Endothelial cell (in vitro differentiated cells): ENCODE measurements at places on chromosomes 1 and 21.

DNA sequence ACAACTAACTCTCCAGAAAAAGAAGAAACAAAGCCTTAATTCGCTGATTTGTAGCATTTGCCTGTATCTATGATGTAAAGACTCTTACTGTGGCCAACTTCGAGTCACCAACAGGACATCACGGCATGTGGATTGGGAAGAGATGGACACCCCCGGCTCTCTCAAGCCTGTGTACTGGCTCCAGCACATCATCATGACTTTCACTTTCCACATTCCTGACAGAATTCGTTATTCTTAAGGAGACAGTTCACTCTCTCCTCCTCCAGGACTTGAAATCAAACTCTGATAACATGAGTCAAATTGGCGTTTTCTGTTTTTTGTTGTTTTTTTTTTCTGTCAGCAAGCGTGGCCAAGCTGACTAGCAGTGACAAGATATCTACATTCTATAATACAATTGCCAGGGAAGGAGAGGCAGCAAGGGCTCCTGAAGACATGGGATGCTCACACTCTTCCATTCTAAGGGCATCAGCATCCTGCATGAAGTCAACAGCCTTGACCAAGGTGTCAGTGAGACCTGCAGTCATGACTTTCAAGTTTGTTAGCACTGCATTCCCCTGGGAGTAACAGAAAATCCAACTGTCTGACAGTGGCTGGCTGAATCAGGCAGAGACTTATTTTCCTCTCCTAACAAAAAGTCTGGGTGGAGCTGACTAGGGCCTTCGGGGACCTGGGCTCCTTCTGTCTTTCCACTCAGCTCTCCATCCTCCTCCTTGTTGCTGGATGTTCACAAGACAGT is 13.3 kb upstream of the TRAF3IP3 start:
- DNase-seq, result no peak

GRCh38 chr1:37606481-37607263 is 10.9 kb upstream of the GNL2 start:
- DNase-seq, result no peak

GRCh38 chr1:41661428-41662060 is 177.1 kb upstream of the EDN2 start:
- no peak for DNase-seq

GRCh38 chr1:174479281-174479680 is 31.5 kb downstream of the GPR52 start:
- no peak for DNase-seq

GRCh38 chr1:218397752-218398339 is 52.7 kb downstream of the TGFB2 start:
- no peak for DNase-seq

- no peak for DNase-seq
Observed at GRCh38 chr1:38025233-38025632, 12.7 kb downstream of the UTP11 start.

GRCh38 chr1:209132736-209133467 is 450.6 kb upstream of the CAMK1G start:
- no peak for DNase-seq

GRCh38 chr1:119008483-119009311 is 20.6 kb upstream of the TBX15 start:
- peak; percentile 70 for DNase-seq

DNA sequence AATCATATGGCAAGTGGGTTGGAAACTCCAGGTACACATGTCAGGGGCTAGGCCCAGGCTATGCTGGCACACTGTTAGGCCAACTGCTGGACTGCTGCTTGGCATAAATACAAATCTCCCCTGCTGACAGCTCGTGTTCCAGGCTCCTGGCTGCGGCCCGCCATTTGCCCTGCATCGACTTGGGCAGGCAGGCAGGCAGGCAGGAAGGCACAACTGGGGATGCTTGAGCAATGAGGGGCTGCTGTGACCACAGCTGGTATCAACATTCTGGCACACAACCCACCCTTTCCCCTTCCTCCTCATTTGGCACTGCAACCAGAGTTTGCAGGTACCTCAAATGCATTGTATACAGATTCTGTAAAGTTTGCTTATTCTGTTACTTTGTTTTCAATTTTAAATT is 53.2 kb downstream of the SAMSN1 start:
- no peak for DNase-seq

GRCh38 chr1:5884110-5884509 is 108.1 kb downstream of the NPHP4 start:
- no peak for DNase-seq

DNA sequence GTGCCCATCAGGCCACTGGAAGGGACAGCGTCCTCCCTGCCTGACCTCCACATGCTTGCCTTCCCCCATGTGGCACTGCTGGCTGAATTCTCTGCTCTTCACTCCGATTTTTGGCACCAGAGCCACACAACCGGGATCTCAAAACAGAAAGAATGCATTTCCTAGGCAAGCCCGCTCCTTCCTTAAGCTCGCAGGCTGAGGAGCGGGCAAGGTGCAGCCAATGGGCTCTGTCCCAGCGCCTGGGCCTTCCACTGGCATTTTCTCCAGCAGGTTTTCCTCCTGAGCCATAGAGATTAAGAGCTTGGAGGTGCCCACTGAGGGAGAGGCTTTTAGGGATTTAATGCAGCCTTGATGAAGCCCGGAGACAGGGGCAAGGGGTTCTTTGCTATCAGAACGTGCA is 158.0 kb downstream of the IGSF21 start:
- no peak for DNase-seq

DNA sequence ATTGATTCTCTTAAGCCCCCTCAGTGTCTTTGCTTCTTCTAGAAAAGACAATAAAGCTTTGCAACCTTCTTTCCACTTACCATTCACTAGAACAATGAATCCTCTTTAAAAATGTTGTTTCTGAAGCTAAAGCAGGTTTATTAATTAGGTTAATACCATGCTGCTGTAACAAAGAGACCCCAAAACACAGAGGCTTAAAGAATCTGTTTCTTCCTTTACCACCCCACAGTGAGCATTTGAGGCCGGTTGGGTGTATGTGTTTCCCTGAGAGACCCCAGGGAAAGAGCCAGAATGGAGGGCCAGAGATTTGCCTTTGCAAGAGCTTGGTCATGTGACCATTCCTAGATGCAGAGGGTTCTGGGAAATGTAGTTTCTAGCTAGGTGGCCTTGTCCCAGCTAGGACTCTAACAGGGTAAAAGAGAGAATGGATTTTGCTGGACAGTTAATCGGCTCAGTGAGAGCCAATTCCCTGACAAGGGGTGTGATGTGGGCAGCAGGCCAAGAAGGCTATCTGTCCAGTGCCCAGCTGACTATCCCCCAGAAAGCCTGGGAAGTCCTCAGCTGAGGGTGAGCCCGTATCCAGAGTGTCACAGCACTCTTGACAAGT is 191.8 kb upstream of the TMEM51 start:
- DNase-seq, result no peak

GRCh38 chr1:152001631-152002584 is 8.2 kb upstream of the S100A10 start:
- peak; percentile 89 for DNase-seq

DNA sequence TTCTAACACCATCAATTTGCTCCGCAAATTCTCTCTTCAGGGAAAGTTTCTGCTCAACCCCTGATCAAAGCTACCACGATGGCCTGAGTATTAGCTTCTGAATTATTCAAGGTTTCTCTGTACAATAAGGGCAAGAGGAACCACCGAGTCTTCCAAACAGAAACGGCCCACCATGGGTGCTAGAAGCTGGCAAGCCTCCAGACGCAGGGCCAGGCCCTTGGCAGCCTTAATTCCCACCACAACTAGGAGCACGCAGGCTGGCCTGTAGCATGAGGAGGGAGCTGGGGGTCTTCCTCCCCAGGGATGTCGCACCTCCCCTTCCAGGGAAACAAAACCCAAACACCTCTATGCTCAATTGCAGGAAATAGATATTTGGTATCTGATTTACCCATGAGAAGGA is 11.1 kb downstream of the RSPH1 start:
- no peak for DNase-seq

GRCh38 chr1:109757936-109758786 is 5.6 kb downstream of the EPS8L3 start:
- no peak for DNase-seq

DNA sequence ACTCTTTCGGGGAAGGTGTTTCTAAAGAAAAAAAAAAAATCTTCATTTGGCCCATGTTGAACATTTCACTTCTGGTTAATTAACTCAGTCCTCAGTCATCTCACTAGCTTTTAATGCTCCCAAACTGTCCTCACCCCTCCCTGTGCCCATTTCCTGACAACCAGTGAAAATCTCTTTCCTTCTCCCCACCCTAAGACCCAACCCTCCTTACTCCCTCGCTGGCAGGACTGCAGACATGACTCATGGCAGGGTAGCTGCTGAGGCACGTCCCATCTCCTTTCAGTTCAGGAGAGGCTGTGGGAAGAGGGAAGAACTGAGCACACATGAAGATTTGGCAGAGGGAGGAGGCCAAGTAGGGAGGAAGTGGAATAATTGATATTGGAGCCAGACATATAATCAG is 12.6 kb downstream of the PKP1 start:
- DNase-seq, result no peak

DNA sequence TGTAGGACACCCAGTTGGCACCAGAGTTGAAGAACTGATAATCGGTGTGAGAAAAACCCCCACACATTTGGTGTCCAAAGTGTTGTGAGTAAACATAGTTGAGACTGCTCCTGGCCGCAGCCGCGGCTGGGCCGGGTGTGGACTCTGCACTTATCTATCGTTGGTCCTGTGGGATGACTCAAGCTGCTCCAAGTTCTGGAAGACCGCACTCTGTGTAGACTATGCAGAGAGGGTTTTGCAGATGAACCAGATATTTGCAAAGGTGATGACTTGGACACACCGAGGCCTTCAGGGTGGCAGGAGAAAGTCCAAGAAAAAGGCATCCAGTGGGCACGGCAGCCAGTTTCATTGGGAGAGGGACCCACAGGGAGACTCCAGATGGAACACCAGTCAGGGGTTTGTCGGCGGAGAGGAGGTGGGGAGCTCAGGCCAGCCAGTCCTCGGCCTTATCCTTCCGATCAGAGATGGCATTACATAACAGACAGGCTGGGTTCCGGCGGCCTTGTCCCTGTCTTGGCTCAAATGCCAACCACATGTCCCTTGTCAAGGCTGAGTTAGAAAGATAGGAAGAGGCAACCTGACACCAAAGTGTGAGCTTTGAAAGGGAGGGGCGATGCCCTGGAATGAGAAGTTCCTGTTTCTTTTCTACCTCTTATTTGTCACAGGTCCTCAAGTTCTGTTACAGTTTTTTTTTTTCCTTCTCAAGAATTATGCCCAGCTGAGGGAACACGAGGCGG is 21.1 kb downstream of the C2CD2 start:
- no peak for DNase-seq

DNA sequence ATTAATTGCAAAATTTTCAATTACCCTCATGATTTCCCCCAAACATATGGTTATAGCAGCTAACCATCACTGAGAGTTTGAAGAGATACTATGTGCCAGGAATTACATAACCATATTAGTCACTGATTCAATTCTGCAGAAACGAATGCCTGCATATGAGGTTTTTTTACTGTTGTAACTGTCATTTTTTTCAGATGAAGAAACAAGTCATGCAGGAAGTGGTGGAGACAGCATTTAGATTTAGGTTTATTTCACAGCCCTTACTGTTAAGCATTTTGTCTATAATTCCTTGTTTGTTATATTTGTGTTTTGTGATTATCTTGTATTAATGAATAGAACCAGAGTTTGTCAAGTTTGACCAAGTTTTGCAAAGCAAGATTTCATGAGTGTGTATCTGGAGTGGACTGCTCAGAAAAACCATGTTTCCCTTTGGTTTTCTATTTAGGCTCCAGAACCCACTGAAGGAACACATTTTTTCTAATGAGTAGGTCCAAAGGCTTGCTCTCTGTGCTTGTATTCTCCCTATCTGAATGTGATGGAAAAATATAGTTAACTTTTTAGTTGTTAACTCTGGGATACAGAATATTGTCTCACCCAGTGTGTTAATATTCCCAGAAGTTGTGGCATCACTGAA is 308.5 kb upstream of the ADAMTS5 start:
- no peak for DNase-seq

DNA sequence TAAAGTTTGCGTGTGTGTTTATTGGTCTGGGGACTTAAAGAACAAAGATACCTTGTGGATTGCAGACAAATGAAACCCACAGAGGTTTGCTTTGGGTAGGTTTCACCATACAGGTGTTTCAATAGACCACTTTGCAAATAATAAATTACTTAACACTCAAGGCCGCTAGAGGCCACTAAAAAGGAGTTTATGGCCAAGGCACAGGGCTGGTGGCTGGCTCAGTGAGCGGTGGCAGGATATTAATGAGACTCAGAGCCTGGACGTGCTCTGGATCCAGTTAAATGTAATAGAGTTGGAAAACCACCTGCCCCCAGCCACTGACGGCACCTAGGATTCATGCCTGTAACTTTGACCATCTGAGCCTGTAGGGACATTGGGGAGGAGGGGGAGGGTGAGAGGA is 44.5 kb downstream of the LRRC38 start:
- peak; percentile 7 for DNase-seq

DNA sequence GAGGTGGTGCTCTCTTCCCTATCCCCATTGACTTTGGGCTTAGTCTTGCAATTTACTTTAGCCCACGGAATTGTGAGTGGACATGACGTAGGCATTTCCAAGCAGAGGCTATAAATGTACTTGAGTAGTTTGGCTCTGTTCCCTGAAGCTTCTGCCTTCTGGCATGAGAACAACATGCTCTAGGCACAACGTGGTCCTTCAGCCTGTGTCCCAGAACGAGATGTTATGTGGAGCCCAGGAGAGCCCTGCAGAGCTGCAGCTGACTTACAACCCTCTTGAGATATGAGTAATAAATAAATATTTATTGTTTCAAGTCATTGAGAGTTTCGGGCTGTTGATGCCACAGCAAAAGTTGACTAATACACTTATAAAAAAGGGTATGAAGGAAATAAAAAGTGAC is 105.2 kb upstream of the HMGB4 start:
- DNase-seq, result no peak

DNA sequence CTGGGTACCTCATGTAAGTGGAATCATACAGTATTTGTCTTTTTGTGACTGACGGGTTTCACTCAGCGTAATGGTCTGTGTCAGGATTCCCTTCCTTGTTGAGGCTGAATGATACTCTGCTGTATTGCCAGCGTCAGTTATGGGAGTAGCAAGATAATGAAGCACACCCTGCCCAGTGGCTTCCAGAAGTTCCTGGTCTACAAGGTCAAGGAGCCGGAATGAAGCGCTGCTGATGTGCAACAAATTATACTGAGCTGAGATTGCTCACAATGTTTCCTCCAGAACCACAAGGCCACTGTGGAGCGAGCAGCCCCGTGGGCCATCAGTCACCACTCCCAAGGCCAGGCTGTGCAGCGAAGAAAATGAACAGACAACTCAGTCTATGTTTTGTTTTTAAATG is 24.0 kb upstream of the TDRD10 start:
- DNase-seq, result no peak
